GM03348 (cell line): ENCODE measurements at places on chromosomes 6 and 20.

GRCh38 chr6:17202526-17202925, 78.6 kb upstream of the RBM24 start:
- no peak for DNase-seq

- DNase-seq, result no peak
These were observed 155.3 kb downstream of the DHX35 start for GRCh38 chr20:39117491-39117890.

DNA sequence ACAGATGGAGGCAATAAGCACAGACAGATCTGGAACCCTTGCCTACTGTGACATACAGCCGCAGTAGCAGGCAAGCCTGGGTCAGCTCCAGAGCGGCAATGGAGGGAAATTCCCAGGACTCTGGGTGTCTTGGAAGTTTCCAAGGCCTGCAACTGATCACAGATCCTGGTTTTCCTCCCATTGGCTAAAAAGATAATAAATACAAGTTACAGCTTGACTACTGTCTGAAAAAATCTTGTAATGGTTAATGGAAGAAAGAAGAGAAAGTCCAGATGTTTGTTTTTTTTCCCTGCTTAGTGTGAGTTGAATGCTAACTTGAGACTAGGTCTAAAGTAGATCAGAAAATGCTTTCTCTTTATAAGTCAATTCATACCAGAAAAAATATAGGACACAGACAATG, 307.6 kb downstream of the ALDH8A1 start:
- DNase-seq, result no peak

GRCh38 chr6:81486234-81486633, 266.2 kb downstream of the TENT5A start:
- DNase-seq, result no peak

DNA sequence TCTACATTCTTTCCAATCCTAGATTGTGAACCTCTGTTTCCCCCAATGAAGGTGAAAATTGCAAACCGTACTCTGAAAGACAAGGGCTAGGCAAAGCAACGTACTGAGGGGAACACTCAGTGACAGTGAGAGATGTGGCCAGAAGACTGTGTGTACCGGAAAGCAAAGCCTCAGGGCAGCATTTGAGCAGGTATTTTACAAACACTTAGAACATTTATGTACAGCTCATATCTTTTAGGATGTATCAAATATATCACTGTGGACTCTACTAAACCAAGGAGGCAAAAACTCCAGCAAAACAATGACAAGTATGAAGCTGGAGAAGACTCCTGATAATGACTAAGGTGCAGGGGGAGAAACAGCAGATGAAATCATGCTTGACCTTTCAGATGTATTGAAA, 236.9 kb downstream of the FOXC1 start:
- DNase-seq, result no peak
